H9 (cell line): ENCODE measurements at places on chromosomes 5 and 9. TPM values are rescaled to one million over a fixed set of nuclear protein-coding genes. Genes with fewer than 3 reads are reported as not detected.

DNA sequence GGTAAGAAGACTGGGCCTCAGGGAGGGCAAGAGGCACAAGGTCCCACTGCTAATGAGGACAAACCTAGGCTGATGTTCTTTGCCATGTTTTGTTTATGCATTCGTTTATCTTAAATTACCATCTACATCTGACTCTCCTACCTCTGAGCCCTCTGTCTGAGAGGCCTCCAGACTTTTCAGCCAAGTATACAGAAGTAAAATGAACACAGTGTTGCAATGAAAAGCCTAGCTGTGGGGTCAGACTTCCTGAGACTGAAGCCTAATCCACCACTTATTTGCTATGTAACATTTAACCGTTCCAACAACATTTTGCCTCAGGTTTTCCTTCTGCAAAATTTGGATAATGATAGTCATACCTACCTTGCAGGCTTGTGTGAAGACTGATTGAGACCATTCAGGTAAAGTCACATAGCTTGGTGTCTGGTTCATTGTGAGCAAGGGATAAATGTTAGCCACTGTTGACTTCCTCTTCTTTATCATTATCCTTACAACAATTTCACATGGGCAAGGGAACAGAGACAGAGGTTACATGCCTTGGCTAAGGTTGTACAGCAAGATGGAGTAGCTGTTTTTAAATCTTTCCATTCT, 374.9 kb upstream of the CLINT1 start:
- no peak for DNase-seq

DNA sequence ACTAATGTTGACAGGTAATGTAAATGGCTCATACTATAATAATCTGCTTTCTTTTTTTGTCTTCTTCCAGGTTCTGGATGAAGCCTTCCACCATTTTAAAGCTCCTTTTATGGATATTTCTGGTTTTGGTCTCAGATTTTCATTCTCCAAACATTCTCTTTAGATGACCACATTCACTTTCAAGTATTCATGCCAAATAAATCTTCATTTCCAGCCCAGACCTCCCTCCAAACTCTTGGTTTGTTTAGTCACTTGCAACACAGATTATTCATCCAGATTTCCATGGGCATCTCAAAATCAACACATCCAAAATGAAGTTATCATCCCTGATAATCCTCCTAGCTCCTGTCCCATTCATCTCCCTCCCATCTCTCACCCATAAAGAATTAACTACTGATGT, 40.3 kb upstream of the SVEP1 start:
- DNase-seq, result no peak

The TNPO1 gene
- total RNA-seq, result 164 TPM in 2 replicates

GRCh38 chr5:134110382-134110781, 4.1 kb upstream of the TCF7 start:
- DNase-seq, result no peak

DNA sequence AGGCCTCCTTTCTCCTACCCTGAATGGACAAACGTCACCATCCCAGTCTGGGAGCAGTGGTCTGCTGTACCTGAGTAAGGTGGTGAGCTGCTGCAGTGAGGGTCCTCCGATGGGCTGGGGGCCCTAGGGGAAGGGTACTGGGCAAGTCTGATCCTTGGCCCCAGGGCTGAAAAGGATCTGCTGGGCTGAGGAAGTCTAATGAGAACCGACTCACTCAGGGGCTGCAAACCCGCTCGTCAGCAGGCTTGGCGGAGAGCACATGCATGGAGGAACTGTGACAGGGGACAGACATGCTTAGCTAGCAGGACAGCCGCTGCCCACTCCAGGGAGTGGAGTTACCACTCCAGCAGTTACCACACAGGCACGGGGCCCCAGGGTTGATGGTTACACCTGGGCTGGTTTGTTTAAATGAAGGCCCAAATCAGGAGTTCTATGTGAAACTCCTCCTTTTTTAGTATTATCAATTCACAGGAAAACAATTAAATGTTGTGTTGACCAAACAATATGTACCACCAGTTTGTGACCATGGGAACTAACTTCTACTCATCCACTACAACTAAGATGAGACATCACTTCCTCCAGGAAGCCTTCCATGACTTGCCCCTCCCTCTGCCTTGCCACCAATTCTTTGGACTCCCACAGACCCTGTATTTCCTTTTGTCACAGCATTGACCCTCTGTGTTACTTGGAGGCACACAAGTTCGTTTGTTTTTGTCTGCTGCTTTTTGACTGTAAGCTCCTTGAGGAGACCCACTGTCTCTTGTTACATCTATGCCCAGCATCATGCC, 56.1 kb upstream of the CPLX2 start:
- no peak for DNase-seq

- no peak for DNase-seq
These were observed 7.0 kb upstream of the DPM2 start for GRCh38 chr9:127944586-127945218.

DNA sequence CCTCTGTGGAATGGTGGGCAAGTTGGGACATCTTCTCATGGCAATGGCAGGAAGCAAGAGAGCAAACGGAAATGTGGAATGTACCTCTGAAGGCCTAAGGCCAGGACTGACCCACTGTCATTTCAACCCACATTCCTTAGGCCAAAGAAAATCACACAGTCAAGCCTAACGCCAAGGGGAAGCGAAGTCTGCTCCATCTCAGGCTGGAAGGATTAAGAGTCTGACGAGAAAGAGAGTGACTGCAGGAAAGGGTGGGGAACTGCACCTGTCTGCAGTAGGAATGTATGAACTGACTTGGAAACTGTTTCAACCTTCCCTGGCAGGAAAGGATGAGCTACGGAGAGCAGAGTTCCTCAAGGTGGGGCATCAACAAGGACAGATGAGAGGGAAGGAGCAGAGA, 90.2 kb upstream of the TAS2R1 start:
- no peak for DNase-seq

DNA sequence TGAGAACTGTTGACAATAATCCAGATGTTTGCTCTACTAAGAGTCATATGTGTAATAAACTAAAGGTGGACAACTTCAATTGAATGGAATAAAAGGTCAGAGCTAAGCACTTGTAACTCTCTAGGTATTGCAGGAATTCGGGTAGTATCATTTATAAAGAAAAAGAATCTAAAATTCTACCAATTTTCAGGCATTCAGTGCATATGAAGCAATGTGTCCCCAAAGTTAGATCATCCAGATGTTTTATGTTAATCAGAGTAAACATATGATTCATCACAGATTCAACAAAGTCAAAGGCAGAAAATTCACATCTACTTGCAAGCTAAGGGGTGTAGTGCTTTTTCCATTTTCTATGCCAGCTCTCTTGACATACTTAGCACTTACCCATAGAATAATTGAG, 477.1 kb downstream of the PDE4D start:
- DNase-seq, result no peak

The FOXD1 gene
- total RNA-seq, result 0.20 and 0.31 TPM in 2 replicates

DNA sequence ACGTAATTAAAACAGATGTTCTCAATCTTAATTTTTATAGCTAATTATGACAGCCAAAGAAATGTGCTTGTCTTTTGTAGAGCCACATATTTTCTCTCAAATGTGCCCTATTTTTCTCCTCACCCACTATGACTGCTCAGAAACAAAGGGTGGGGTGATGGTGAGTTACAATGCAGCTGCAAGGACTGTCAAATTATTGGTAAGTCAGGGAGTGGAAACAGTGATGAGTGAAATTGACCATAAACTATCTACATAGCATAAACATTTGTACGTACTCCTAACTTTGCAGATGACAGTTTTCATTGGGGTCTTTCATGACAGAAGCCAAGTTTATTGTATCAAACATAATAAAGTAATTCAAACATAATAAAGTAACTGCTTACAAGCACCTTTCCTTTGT, 215.9 kb downstream of the MCTP1 start:
- no peak for DNase-seq

GRCh38 chr5:174801798-174802197, 77.4 kb downstream of the MSX2 start:
- DNase-seq, result no peak

The ENC1 gene
- total RNA-seq, result 14.4 and 15.5 TPM in 2 replicates

The SLC46A2 gene
- total RNA-seq, result not detected in 2 replicates

The SPATA31E1 gene
- 0.07 and 0.09 TPM in 2 replicates for total RNA-seq

The PTGER4 gene
- 0.35 and 0.37 TPM in 2 replicates for total RNA-seq

The RELL2 gene
- total RNA-seq, result 9.8 and 11.1 TPM in 2 replicates

The CTSV gene
- total RNA-seq, result 82.2 and 85.5 TPM in 2 replicates

DNA sequence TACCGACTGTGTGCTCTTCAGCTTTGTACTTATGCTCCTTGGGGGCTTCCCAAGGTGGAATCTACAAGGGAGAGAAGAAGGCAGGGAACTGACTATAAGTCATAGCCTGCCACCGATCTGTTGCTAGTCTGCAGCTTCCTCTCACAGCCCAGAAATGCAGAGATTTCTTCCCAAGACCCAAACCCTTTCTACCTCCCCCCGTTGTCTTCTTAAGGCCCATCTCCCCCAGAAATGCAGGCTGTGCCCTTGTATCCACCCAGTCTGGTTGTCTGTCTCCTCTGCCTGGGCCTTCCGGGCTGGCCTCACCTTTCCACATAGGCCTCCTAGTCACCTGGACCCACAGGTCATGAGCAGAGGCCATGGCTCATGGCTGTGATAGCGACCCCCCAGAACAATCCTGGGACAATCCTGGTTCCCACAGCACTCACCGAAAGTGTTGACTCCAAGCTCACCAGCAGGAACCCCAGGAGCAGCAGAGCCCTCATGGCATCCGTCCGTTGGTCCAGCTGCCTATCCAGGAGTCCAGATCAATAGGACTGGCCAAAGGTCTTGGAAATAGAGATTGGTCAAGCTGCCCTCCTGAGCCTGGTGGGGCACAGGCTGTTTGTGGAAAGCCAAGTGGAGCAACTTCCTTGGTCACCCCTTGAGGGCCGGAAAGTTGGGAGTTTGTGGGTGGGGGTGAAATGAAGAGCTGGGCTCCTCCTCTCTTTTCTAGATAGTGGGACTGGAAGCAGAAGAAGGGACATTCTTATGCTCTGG, at the start of gene F12:
TSS of gene F12 (minus strand) at position 522 of the 759 bp plus-strand sequence. CDS start at position 485, 37 bp downstream.
- no peak for DNase-seq

GRCh38 chr9:119273325-119273904, 95.8 kb downstream of the BRINP1 start:
- DNase-seq, result no peak

The NDUFA8 gene
- total RNA-seq, result 60.7 and 65.1 TPM in 2 replicates

DNA sequence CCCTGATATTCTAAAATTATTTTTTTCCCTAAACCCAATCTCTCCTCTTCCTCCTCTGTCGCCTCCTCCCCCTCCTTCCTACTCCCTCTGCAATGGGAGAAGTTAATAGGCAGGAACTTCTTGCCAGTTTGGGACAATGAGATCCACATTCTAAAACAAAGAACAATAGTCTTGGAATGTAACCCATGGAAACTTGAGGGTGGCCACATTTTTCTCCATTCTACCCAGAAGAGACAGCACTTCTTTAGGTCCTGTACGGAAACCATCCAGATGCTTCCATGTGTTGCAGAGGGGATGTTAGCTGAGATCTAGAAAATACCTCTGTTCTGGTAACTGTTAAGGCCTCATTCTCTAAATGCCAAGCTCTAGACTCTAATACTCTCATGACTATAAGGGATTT, 10.0 kb downstream of the SPARC start:
- DNase-seq, result no peak

GRCh38 chr5:14699807-14700400, 35.4 kb downstream of the OTULIN start:
- DNase-seq, result no peak

The ACTBL2 gene
- not detected in 2 replicates for total RNA-seq

The FAM200C gene
- 3.9 and 4.3 TPM in 2 replicates for total RNA-seq

The LRRC26 gene
- 0.55 and 0.96 TPM in 2 replicates for total RNA-seq

The ARID3C gene
- not detected in 2 replicates for total RNA-seq

The HTR1A gene
- total RNA-seq, result 0.55 and 0.79 TPM in 2 replicates

The UBE2QL1 gene
- total RNA-seq, result 0.11 and 0.15 TPM in 2 replicates

The PRLR gene
- 2.5 TPM in 2 replicates for total RNA-seq

GRCh38 chr5:134020188-134020587, 15.4 kb upstream of the VDAC1 start:
- DNase-seq, result no peak

GRCh38 chr5:12683249-12683648, 779.0 kb upstream of the CTNND2 start:
- DNase-seq, result no peak

DNA sequence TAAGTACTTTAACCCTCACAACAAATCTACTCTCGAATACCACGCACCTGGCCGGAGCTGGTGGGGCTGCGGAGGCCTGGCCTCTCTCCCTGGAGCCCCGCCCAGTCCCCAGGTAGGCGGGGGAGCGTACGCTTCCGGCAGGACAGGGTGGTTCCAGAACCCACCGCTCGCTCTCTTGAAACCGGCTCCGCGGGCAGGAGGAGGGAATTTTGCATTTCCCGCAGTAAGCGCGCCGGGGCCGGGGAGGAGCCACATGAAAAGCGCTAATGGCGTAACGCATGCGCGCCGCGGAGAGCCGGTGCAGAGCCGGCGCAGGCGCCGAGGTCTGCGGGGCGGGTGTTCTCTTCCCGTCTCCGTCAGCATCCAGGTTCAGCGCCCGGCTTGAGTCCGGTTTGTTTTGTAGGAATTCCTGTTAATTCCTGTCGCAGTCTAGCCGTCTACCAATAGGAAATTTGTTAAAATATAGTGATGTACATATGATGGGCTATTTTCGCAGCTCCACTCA, 20.8 kb downstream of the CAVIN4 start:
- DNase-seq, result peak; percentile 98

DNA sequence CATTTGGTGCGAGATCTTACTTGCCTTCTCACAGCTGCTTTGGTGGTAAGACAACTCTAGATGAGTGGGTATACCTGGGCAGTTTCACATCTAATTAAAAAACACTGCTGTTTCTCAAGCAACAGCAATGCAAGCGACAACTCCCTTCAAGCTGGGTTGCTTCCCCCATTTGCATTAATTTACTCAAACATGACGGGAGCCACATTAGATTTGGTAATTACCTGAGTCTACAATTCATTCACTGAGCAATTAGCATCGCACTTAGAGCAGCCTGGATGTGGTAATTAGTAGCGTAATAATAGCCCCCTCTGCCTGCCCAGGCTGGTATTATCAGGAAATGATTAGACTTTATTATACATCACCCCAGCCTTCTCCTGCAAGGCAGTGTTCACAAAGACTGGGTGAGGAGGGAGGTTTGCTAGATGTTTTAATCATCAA, 73.4 kb downstream of the FBXO38 start:
- no peak for DNase-seq

DNA sequence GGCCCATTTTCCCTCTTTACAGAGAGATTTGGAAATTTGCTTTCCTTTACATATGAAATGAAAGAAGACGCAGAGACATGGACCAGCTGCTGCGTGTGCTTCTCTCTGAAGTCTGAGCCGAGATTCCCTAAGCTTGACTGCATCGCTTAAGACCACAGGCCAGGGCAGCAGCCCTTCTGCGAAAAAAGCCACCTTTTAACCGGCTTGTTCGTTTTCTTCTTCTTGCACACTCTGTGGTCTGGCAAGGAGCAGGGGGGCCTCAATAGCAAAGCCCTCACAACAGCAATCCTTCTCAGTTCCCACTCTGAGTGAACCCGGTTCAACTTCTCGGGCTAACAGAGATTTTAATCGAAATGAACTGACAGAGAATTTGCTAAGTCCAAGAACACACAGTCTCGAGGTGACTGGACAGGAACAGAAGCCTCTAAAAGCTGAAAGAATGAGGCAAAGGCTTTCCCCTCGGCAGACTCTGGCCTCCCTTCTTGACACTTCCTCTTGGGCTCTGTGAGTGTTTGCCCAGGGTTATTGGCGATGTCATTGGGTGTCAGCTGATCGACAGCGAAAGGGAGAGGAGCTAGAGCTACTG, 512.9 kb upstream of the KLF4 start:
- no peak for DNase-seq

- no peak for DNase-seq
These were observed 134.6 kb downstream of the DENND1A start for GRCh38 chr9:123795336-123795735.
